T-helper 9 cell (primary cell): ENCODE measurements at places on chromosomes 6 and 20.
A peak's percentile ranks its signal among the peaks of the same experiment; 100 is the strongest.

DNA sequence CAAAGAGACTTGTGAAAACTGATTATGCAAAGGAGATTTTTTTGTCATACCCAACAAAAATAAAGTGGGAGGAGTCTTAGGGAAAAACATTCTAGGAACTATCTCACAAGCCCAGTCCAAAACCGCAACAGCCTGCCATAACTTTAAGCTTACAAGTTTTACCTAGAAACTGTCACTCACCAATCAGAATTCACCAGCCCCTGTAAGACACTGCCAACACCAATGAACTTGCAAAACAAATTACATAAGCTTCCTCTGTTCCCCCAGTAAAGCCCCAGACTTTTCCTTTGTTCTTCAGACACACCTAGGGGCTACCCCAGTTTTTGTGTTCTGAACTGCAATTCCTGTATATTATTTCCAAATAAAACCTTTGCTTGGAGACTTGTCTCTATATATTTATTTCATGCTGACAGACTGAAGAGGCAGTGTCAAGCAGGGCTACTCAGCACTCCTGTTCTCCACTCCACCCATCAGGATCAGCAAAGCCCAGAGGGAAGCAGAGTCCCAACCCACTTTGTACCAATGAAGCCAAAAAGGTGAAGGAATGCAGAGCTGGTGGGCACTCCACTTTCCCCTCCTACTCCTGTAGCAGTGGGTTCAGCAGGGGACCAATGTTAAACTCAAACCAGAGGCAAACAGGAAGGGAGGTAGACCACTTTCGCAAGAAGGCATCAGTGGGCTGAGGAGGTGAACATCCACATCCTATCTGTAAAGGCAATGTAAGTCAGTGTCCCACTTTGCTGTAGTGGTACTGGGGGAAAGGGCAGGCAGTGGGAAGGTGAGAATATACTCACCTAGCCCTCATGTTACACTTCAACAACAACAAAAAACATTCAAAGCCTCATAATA lies 142.5 kb upstream of the RUNX2 start:
- DNase-seq, result no peak

- no peak for DNase-seq
Measured at GRCh38 chr6:101001012-101001411, 119.9 kb upstream of the ASCC3 start.

- no peak for DNase-seq
Measured at GRCh38 chr20:33561692-33562601, 72.1 kb downstream of the CBFA2T2 start.

DNA sequence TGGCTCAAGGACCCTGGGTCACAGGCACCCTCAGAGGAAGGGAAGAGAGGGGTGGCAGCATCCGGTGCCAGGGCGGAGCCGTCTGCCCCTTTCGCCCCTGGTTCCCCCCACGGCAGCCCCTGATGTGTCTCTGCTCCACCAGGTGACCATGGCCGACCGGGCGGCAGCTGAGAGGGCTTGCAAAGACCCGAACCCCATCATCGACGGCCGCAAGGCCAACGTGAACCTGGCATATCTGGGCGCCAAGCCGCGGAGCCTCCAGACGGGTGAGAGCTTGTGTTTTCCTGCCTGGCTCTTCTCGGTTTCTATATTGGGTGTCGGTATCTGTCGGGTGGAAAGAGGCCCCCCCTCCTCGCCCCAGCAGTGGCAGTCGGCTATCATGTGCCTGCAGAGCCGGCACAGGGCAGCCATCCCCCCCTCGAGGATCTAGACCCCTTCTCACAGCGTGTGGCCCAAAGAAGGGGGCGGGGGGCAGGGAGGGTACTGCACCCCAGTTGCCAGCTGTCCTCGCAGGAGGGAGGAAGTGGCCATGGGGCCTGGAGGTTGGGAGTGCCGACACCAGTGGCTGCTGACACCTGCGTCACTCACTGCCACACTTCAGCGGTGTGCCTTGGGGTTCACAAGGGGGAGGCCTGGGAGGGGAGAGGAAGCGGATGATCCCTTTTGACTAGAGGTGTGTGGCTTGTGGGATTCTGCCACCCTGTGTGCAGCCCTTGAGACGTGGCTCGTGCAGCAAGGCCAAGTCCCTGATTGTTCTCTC lies 1.5 kb downstream of the RBM38 start:
- DNase-seq, result peak; percentile 83

GRCh38 chr6:48766349-48766748 lies 655.4 kb upstream of the PTCHD4 start:
- DNase-seq, result no peak

- no peak for DNase-seq
Measured at GRCh38 chr6:3825851-3826581, 23.2 kb upstream of the FAM50B start.

GRCh38 chr20:15597306-15597705 lies 975.9 kb downstream of the KIF16B start:
- no peak for DNase-seq

- DNase-seq, result no peak
Measured at GRCh38 chr6:142805042-142805441, 139.9 kb downstream of the HIVEP2 start.

DNA sequence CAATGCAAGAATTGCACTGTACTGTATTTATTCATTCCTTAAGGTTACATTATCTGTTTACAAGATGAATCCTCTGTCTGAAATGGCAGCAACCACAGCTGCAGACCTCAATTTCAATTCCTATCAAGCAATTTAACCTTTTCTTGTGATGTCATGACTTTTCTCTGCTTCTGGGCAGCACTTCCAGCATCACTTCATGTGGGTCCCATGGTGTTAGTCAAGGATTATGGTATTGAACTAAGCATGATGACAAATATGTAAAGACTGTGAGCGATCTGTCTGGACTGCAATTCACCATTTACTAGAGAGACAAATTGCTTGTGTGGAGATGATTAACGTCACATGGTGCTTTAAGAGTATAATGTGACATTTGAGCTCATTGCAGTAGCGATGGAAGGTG lies 90.5 kb upstream of the CCN2 start:
- no peak for DNase-seq

- no peak for DNase-seq
Measured at GRCh38 chr6:142716097-142716496, 228.9 kb downstream of the HIVEP2 start.

DNA sequence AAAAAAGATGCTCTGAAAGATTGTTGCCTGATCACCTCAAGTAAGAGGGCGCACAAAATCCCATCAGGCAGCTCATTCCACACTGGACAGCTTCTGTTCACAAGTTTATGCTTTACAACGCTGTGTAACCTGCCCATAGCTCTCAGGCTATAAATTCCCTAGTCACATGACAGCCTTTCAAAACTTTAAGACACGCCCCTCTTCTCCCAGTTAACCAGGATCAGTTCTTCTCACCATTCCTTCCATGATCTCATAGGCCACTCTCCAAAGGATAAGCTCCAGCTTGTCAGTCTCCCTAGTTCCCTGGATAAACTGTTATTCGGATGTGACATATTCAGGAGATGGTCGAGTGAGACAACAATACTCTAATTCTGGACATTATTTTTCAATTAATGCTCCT lies 15.0 kb downstream of the ADNP start:
- DNase-seq, result no peak

DNA sequence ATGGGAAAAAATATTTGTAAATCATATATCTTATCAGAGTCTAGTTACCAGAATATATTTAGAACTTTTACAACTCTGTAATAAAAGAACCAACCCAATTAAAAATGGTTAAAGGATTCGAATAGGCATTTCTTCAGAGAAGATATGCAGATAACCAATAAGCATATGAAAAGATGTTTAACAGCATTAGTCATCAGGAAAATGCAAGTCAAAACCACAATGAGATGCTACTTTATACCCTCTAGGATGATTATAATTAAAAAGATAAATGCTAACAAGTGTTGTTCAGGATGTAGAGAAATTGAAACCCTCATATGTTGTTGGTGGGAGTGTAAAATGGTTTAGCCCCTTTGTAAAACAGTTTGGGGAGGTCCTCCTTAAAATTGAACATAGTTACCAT lies 94.1 kb downstream of the LRRC1 start:
- DNase-seq, result no peak

DNA sequence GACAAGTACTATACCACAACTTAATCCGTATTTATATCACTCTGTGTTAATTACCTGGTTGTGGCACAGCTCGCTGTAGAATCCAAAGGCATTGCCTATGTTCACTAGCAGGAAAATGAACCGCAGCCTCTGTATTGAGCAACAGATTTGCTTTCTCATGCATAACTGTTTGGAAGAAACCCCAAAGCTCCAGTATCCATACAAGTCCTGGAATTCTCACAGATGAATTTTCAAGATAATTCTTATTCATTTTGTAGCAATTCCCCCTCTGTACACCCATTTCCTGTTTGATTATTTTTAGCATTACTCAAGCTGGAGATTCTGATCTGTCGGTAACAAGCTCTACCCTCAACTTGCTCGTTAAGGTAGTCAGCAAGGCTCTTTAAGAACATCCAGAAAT lies 63.5 kb downstream of the STMND1 start:
- DNase-seq, result no peak

- no peak for DNase-seq
Measured at GRCh38 chr6:26223228-26223627, 136.0 kb downstream of the HFE start.

GRCh38 chr6:45781890-45782289 lies 233.8 kb downstream of the CLIC5 start:
- DNase-seq, result no peak

- no peak for DNase-seq
Measured at GRCh38 chr6:124719913-124720312, 242.3 kb upstream of the RNF217 start.

DNA sequence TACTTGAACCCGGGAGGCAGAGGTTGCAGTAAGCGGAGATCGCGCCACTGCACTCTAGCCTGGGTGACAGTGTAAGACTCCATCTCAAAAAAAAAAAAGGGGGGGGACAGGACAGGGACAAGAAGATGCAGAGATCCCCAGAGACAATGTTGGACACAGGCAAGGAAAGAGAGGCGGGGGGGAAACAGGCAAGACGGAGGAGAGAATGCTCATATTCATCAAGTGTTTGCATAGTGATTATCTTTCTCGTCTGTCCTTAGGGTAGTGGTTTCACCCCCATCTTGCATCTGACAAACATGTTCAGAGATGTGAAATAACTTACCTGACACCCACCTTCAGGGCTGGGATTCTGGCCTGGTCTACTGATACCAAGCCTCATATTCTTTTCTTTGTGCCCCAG lies 29.0 kb downstream of the CHMP4B start:
- DNase-seq, result no peak

GRCh38 chr20:25055711-25056495 lies 2.0 kb downstream of the ACSS1 start:
- no peak for DNase-seq

- no peak for DNase-seq
Measured at GRCh38 chr20:49478754-49479689, 3.4 kb downstream of the KCNB1 start.

DNA sequence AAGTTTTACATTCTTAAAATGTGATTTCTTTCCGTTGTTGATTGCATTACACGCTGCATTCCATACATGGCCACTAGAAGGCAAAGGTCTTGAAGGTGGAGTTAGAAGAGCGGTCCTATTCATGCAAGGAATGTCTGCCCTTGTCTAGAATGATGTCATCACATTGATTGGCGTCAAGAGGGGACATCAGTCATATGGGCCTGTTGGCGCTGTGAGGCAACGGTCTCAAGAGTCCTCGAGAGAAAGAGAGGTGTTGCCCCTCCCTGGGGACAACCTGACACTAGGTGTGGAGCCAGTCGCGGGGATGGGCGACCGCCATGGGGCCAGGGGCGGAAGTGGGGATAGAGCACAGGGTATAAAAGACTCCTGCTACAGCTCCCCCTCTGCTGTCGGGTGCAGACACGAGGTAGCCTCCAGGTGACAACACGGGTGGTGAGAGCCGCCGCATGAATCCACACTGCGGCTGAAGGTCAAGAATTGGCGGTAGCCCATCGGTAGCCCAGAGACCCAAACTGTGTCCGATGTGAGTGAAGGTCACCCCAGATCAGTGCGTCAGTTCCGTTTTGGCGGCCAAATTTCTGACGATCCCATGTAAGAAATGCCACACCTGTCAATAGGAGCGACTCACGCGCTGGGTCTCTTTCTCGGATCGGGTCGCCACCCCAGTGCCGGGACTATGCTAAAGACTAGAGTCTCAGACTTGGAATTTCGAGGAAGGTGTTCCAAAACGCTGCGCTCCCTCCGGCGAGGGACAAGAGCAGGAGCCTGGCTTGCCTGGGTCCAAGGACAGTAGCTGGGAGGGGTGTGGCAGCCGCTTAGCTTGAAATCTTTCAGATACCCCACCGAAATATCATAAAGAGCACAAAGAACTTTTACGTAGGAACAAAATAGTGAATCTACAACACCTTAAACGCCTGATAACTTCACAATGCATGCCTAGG lies 93.2 kb upstream of the ZNF184 start:
- DNase-seq, result no peak

DNA sequence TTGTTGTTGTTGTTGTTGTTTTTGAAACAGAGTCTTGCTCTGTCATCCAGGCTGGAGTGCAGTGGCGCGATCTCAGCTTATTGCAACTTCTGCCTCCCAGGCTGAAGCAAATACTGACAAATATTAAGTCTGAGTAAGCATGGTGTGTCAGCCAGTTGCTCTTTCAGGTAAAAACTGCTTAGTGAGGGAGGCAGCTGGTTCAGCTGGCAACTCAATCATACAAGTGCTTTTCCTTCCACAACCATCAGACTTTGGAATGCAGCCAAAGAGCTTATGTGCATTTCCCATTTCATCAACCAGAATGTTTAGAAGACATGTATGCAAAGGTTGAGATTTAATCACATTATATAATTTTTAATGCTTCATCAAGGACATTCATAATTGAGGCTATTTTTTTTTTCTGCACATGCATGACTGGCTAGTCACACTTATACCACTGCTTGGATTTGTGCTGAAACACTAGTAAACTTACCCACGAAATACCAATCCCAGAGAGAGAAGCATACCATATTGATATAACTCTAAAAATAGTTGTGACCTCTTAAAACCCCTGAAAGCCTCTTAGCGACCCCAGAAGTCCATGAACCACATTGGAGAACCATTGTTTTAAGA lies 56.0 kb downstream of the CLIC5 start:
- no peak for DNase-seq

DNA sequence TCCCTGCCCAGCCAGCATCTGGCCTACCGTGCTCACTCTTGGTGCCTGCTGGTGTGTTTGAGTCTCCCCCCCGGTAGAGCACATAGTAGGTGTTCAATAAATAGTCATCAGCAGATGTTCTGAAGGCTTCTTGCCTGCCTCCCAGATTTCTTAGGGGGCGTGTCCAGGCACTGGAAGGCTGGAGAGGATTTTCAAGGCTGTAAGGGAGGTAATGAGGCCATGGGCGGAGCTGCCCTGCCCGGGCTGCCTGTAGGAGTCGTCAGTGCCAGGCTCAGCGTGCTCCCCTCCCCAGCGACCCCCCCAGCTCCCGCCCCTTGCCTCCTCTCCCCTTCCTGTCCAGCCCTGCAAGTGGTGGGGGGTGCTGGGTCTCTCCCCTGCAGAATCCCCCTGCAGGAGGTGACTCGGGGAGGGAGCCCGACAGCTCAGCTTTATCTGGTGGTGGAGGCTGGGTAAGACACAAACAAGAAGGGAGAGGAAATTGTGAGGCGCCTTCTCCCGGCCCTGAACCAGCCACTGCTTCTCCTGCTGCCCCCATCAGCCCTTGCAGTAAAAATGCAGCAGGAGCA lies 55.9 kb downstream of the BCAS4 start:
- no peak for DNase-seq
